ENCODE measurements at places on chromosomes 16 and 17.

DNA sequence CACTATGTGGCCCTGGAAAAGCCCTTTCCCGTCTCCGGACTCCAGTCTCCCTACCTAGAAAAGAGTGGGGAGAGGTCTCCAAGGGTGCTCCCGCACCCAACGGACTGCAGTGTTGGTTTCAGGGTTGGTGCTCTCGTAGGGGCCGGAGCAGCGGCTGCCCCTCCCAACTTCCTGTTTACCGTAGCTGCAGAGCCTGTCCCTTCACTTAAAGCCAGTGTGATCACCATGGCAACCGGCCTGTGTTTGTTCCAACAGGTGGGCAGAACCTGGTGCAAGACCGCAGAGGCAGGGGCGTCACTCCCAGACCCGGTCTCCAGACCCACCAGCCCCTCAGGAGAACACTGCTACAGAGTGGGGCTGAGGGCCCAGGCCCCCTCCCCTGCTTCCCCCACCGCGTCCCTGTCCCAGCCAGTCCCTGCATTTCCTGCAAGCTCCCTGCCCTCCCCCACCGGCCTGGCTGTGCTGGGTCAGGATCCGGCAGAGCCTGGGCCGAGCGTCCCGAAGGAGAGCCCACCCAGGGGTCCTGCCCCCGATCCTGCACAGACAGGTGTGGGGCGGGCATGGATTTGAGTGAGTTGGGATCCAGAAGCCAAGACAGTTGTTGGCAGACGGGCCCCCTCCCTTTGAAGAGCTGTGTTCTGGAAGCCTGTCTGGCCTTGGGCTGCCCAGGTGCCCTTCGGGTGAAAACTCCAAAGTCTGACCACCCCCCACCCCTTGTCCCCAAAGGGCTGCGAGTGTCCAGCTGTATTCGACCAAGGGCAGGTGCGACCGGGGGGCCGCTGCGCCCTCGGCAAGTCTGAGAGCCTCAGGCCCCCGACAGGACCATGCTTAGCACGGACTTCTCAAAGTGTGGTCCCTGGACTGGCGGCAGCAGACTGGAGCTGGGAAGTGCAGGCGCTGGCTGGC is 1.5 kb upstream of the BAIAP3 start:
- DNase-seq: peak; percentile 72

GRCh38 chr17:726271-726919 is 6.0 kb upstream of the TLCD3A start:
- no peak for DNase-seq

DNA sequence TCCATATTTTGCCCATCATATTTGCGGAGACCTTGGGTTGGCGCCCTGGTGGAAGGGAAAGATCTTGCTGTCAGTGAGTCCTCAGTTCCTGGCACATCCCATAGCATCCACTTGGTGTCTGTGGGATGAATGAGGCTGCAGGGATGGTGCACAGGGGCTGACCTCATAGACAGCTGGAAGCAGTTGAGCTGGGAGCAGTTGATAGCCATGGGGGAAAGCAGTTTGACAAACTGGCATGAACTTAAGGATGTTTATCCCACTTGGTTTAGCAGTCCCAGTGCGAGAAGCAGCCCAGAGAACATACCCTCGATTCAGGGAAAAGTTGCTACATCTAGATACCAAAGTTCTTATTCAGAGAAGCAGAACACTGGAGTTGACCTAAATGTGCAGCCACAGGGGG is 80.7 kb downstream of the SNX29 start:
- DNase-seq: no peak

DNA sequence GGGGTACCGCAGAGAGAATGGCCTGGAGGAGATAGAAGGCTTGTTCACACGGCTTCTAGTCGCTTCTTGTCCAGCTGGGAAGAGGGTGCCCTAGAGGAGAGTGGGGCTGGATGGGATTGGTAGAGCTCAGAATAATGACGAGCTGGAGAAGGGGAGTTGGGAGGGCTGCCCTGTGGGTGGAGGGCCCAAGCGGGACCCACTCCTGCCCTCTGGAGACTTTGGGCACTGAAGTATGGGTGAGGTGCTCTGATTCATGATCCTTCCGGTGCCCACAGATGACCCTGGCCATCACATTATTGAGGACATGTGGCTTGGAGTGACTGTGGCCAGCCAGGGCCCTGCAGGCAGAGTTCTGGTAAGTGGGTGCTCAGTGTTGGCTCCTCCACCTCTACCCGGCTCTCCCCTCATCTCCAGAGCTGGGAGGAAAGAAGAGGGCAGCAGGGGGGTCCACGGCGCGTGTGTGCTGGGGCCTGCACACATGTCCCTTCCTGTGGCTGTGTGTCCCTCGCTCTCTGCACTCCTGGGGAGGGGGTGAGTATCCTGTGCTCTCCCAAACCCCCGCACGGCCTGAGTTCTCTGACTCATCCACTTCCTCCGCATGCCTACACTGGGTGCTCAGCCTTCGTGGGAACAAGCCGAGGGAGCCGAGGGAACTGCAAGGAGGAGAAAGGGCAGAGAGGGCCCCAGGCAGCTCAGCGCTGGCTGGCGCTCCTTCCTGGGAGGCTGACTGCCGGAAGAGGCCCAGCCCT is 8.5 kb downstream of the ITGA3 start:
- no peak for DNase-seq

GRCh38 chr17:29777663-29778062 is 152.4 kb downstream of the SSH2 start:
- no peak for DNase-seq

- DNase-seq: no peak
Observed at GRCh38 chr16:85928401-85928820, 29.4 kb downstream of the IRF8 start.

DNA sequence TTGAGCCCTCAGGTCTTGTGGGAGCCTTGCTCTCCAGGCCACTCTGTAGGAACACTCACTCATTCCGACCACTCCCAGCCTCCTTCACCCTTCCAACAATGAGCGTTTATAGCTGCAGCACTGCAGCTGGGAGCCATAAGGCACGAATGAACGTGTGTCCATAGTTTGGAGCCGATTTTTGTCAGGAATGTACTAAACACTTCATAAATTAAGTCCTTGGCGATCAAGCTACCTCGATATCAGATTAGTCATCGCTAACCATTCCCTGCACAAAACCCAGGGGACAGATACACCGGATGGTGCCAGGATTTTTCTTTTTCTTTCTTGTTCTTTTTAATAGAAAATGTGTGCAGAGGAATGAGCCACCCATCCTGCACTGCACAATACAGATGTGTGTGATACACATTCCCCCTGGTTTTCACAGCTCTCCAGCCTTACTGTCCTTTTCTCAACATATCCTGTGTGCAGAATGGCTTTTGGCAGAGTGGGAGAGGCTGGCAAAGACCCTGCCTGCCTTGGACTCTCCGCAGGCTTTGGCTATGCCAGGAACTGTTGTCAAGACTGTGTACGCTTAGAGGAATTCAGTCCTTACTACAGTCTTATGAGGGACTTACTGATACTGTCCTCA is 68.4 kb upstream of the ELAC2 start:
- DNase-seq: no peak

- DNase-seq: no peak
Observed at GRCh38 chr16:71337631-71338030, 20.9 kb upstream of the CALB2 start.

- no peak for DNase-seq
Observed at GRCh38 chr17:72461757-72462156, 340.9 kb downstream of the SOX9 start.

DNA sequence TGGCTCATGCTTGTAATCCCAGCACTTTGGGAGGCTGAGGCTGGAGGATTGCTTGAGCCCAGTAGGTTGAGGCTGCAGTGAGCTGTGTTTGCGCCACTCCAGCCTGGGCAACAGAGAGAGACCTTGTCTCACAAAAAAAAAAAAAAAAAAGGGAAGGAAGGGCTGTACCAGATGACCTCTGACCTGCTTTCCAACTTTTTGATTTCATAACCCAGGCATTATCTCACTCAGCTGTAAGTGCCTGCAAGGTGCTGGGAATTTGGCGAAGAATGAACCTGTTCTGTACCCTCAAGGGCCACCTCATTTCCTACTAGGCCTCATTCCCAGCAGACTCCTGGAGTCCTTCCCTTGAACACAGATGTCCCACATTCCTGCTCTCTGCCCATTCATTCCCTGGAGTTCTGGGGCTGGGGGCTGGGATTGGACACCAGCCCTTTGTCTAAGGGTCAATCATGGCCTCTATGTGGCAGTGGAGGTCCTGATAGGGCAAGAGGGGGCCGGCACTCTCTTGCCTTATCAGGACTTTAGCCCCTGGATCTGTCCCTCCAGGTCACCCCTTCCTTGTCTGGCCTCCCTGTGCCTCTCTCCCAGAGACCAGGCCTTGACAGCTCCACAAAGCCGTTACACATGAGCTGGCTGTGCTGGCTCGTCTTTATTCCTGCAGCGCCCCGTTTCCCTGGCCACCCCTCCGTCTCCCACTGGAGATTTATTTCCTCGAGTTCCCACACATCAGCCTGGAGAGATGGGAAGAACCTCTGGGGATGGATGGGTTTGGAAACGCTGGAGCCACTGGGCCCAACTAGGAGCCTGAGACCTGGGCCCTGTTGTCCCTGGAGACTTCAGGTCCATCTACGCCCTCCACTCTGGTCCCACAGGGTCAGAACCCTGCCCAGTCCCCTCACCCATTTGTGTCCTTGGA is 821 bp upstream of the GFAP start:
- no peak for DNase-seq

- DNase-seq: peak; percentile 24
Observed at GRCh38 chr17:78040440-78041385, 82.2 kb downstream of the TNRC6C start.

All from CD4-positive, alpha-beta T cell treated with Interleukin-2 at 100 ng/mL for 4 hours (primary cell).